ENCODE measurements at places on chromosomes 12 and 14.

DNA sequence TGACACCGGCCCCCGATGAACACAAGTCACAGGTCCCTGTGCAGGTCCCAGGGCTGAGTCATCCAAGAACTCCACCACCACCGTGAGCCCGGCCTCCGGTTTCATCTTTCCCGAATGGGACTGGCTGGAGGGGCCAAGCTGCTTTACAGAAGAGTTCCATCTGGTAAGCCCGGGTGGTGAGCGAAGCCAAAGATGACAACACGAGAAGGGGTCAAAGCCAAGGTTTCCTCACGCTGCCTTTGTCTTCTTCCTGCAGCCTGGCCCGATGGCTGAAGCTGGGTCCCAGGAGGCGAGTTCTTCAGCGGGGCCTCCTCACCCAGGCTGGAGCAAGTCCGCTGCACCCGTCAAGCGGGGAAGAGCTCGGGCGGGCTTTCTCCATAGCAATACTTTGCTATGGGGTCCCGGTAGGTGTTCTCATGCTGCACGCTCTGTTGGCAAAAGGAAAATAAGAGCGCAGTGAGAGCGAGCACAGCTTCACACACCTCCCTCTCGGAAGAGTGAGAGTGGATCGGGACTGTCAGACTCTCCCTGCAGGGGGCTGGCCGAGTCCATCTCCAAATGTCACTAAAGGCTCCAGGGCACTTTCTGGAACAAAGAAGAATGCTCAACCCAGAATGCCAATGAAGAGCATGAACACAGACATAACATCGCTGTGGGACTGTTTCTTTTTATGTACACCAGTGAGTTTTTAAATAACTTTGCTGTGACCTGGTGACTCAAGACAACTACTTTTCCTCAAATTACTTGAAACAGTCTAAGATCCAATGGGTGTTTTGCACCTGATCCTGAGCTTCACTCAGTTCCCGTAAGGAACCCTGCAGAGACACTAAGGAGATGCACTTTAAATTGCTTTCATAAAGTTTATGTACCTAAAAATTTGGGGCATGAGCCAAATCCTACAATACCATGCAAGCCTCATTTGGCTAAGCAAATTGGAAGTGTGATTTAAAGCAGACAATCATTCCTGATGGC, 20.1 kb downstream of the SPRING1 start:
- DNase-seq, result no peak

- DNase-seq, result no peak
Measured at GRCh38 chr12:26276709-26277108, 81.3 kb downstream of the SSPN start.

GRCh38 chr14:36659010-36659821, 2.4 kb upstream of the PAX9 start:
- no peak for DNase-seq

DNA sequence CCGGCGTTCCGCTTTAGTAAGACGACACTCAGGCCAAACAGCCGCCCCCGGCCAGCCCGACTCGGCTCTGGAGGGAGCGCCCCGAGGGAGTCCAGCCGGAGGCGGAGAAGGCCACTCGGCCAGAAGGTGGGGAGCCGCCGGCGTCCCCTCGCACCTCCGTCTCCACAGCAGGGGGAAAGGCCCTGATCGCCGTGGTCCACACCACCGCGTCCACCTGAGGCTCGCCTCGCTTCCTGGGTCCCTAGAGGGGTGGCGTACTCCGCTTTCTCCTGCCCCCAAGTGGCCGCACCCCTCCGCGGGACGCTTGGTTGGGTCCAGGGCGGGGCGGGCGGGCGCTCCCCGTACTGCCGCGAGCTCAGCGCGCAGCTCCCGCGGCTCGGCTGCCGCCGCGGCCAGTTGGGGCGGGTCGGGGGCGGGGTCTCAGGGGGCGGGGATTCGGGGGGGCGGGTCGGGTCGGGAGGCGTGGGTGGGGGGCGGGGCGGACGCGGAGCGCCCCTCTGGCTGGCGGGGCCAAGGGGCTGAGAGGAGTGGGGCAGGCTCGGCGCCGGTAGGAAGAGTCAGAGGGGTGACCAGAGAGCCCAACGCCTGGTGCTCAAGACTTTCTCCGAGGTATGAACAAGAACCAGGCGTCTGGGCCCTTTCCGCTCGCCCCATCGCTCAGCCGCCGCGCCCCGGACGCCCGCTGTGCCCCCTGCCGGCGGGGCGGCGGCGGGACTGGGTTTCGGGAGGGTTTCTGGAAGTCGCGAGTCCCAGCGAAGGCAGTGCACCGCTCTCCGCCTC, at the start of gene FRMD6:
TSS of gene FRMD6 (plus strand) at position 523 of the 780 bp plus-strand sequence. CDS start 37,927 bp downstream, outside the sequence.
- peak; percentile 98 for DNase-seq

DNA sequence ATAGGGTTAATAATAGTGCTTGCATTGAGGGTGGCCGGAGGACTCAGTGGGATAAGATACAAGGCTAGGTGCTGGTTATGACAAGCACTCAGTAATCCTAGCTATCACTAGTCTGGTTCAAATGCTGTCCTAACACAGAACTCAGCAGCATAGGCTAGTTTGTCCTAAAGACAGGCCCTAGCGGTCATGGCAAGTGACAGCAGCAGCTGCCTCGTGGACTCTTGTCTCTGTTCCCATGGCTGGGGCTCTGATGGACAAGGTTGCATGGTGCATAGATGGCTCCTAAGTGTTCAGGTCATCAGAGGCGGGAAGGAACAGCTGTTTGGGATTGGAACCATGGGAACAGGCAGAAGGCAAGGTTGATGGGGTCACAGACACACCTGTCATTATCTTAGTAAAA, 42.4 kb upstream of the IGF1 start:
- DNase-seq, result no peak

DNA sequence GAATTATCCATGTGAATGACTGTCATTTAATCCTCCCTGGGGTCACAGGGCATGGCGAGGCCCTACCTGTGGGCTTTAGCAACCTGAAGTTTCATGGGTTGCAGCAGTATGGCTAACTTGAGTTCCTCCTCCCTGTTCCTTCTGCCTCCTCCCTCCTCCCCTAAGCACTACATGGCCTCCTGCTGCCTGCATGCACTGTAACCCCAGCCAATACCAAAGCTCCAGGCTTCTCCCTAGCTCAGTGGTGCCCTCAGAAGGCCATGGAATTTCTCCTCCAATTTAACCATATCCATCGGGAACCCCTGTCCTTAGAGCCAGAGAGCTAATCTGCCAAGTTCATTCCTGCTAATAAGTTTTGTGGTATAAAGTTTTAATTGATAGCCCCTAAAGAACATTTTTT, 95.1 kb downstream of the NT5DC3 start:
- no peak for DNase-seq

DNA sequence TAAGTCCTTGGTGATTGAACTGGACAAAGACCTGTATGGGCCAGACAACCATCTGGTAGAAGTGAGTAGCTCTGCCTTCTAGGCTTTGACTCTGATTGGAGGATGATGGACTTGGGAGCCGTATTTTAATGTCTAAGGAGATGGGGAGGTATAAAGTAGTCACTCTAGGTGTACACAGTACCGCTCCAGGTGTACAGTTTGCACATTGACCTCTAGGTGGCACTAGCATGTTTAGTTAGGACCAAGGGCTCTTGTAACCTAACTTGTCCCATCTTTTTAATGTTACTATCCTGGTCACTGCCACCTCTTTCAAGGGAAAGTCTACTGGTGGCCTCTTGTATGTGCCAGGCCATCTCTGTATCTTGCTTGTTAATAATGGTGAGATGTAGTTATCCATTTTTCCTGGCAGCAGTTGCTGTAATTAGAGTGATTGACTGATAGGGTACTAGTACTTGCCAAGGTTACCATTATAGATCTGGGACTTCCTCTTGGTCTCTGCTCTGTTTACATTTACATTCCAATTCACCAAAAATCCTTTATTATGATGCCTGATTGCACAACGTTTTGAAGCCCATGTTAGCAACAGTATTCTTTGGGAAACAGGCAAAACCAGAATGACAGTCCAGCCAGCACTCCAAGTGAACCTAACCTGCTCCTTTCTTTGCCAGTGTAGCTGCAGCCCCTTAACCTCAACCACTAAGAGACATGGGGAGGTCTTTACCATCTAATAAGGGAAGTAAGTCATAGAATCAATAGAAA, 3.6 kb downstream of the SMARCD1 start:
- peak; percentile 76 for DNase-seq

- DNase-seq, result no peak
Measured at GRCh38 chr12:108403952-108404351, 64.8 kb upstream of the CMKLR1 start.

- DNase-seq, result no peak
Measured at GRCh38 chr14:105839425-105840265, 313.3 kb downstream of the TMEM121 start.

- no peak for DNase-seq
Measured at GRCh38 chr12:46841891-46842290, 16.1 kb upstream of the SLC38A4 start.
